ENCODE measurements at places on chromosomes 11 and 22.

GRCh38 chr11:68385128-68385527 lies 72.7 kb downstream of the LRP5 start:
- DNase-seq = no peak

- no peak for DNase-seq
Observed at GRCh38 chr11:133530501-133530835, 1.8 kb downstream of the OPCML start.

GRCh38 chr11:131458421-131458820 lies 88.0 kb downstream of the NTM start:
- no peak for DNase-seq

DNA sequence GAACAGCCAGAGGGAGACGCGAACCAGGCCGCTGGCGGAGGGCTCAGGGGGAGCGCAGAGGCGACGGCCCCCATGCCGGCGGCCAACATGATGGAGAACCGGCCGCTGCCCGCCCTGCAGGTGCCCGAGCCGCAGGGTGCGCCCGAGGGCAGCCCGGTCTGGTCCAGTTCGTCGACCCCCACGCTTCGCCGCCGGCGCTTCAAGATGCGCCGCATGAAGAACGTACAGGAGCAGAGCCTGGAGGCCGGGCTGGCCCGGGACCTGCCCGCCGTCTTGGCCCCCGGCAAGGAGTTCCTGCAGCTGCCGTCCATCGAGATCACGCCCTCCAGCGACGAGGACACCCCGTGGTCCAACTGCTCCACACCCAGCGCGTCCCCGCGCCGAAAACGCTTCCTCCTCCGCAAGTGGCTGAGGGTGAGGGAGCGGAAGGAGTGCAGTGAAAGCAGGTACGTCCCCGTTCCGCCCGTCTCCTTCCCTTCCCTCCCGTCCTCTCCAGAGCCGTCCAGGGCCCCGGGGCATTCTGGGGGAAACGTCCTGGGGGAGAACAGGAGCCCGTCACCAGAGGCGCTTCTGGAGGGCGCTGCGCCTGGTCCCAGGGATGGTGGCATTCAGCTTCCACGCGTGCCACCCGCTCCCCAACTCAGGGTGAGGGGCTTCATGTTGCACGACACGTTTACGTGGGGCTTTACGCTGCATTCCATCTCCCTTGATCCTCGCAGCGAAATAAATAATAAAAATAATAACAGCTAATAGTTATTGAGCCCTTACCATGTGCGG lies 840 bp downstream of the GRAMD1B start:
- peak; percentile 79 for DNase-seq

GRCh38 chr22:24566899-24567511 lies 11.2 kb downstream of the SNRPD3 start:
- DNase-seq = no peak

DNA sequence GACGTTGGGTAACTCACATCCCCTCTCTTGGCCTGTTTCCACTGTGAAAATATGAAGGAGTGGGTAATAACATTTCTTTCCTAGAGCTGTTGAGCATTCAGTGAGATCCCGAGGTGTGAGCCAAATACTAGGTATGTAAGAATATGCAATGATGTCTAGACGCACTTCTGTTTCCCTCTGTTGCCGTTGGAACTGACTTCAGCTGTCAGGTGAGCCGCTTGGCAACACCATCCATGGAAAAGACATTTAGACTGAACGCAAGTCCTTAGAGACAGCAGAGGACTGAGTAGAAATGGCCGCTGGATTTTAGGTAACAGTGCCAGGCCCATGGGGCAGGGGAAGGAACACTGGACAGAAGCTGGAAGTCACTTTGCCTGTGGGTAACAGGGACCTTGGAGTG lies 29.5 kb upstream of the SHANK2 start:
- no peak for DNase-seq

- no peak for DNase-seq
Observed at GRCh38 chr22:26665813-26666231, 8.4 kb downstream of the MIAT start.

GRCh38 chr22:50612528-50613221 lies 12.1 kb downstream of the MAPK8IP2 start:
- no peak for DNase-seq

DNA sequence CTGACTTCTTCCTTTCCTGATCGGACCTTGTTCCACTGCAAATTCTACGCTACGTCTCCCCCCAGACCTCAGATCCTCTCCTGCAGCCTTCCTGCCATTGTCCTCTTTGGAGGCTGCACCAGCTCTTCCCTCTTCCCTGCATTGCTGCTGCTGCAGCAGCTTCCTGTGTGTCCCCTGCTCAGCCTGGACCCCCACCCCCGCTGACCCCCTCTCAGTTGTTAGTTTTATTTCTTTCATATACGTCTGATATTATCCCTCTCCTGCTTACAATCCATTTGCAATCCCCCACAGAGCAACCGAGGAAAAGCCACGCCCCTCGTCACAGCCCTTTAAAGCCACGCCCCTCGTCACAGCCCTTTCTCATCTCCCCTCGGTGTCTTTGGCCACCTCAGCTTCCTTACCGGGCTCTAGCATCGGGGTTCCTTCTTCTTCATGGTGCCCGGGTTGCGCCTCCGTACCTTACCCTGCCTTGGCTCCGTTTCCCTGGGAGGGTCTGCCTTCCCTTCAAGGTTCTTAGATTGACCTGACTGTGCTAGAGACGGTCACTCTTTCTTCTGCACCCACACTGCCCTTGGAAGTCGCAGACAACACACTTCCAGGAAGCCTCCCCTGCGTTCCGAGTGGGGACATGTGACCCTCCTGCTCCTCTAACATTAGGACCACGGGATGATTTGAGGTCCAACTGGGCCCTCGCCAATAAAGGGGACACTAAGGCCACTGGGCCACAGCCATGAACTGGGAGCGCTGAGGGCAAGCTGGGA lies 4.8 kb downstream of the MRGPRG start:
- no peak for DNase-seq

- DNase-seq = no peak
Observed at GRCh38 chr22:49364398-49364797, 463.3 kb downstream of the BRD1 start.

GRCh38 chr11:86671531-86672006 lies 847 bp downstream of the ME3 start:
- peak; percentile 82 for DNase-seq

DNA sequence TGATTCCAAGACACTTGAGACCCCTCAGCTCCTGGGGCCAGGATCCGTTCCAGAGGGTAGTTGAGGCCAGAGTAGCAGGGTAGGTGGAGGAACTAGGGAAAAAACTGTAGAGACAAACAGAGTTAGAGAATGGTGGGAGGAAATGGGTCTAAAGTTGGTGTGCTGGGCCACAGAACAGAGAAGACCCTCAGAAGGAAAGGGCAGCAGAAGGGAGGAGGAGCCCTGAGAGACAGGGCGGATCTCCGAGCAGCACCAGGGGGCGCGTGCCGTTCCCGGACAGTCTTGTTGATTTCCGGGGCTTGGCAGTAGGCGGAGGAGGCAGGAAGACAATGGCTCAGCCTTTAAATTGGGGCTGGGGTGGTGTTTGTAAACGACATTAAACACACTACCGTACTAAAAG lies 2.4 kb upstream of the CECR2 start:
- DNase-seq = peak; percentile 75

Data from eye (tissue), 1 donor.